Kidney epithelial cell (primary cell): ENCODE measurements at places on chromosomes 12 and 14. TPM values are rescaled to one million over a fixed set of nuclear protein-coding genes. Genes with fewer than 3 reads are reported as not detected.

DNA sequence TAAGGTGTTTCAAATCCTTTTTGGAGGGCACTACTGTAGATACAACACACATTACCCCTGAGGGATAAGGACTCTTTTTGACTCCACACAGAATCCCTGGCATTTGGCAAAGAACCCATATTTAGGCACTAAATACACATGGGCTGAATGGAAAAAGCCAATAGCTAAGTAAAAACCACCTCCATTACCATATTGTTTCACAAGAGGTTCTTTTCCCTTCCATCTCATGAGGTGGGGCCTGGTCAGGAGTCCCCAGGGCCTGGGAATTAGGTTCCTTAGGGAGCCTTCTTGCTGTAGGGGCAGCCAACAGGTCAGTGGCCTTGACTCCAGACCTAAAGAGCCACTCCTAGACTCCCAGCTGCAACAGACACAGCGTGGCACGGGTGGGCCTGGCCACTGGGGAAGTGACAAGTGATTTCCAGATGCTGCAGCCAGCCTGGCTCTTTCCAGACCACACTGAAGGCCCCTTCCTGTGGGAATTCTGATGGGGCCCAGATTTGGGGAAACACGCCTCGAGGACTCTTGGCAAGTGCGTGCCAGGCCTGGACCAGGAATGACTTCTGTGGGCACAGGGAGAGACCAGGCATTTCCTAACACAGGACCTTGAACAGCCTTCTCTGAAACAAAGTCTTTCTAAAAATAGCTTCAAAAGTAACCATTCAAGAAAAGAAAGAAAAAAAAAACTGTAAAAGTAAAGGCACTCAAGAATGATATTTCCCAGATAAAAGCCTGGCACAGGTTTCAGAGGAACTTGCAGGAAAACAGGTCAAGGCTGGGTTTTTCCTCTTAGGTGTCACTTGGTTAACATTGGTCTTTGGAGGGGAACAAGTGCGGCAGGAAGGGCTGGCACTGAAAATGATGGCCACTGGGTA, 18.1 kb downstream of the SSH1 start:
- no peak for DNase-seq

Gene IFNG
- total RNA-seq, result not detected in 2 replicates

Gene KRT3
- not detected in 2 replicates for total RNA-seq

Gene PTPN21
- total RNA-seq, result 12.5 and 13.1 TPM in 2 replicates

- no peak for DNase-seq
Observed at GRCh38 chr14:61561104-61561503, 134.2 kb upstream of the HIF1A start.

GRCh38 chr12:116996093-116996492, 85.3 kb downstream of the FBXW8 start:
- no peak for DNase-seq

GRCh38 chr12:105748806-105749600, 389.8 kb downstream of the NUAK1 start:
- DNase-seq, result no peak

GRCh38 chr12:64082116-64082515, 140.0 kb downstream of the KICS2 start:
- no peak for DNase-seq

DNA sequence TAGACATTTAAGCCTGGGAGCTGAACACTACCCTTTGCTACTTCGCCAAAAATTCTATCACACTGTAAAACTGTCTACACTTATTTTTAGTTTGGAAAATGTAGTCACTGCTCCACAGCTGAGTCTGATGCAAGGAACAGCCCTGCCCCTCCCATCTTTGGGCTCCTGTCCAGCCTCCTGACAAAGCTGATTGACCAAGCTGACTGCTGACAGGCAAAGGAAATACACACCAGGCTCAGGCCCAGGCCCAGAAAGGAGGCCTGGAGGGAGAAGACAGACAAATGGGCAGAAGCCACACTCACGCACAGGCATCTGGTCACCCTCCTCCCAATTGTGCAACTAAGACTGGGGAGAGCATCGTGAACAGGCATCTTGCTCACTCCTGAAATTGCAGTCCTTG, 55.3 kb downstream of the ISCA2 start:
- DNase-seq, result no peak

DNA sequence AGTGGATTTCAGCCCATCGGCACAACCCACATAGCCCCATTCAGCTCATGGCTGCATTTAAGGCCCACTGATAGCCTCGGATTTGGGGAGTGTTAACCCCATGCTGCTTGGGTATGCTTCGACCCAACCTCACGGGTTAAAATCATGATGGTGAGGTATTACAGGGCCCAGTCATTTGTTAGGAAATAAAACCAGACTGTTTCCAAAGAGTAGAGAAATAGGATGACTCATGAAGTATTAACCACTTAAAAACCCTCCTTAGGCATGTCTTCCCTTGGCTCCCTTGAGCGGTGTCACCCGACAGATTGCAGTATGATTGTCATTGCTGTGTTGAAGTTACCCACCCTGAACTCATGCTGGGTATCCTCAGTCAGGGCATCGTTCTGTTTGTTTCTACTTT, 289.1 kb downstream of the CACNA1C start:
- DNase-seq, result no peak

- no peak for DNase-seq
Observed at GRCh38 chr12:52295663-52296062, 4.3 kb upstream of the KRT81 start.

Gene ABHD4
- 23.2 and 23.6 TPM in 2 replicates for total RNA-seq

- DNase-seq, result no peak
Observed at GRCh38 chr14:52793061-52793460, 1.7 kb upstream of the GNPNAT1 start.

Gene LRRK2
- total RNA-seq, result 0.63 and 0.75 TPM in 2 replicates

Gene DPF3
- 0.79 TPM in 1 of 2 replicates, not detected in the other for total RNA-seq

- DNase-seq, result peak; percentile 83
Observed at GRCh38 chr12:15629108-15629507, 160.1 kb downstream of the EPS8 start.

Gene CLMN
- total RNA-seq, result 9.5 and 9.8 TPM in 2 replicates

GRCh38 chr14:105039458-105040205, 18.7 kb upstream of the CDCA4 start:
- DNase-seq, result no peak

Gene CRIP1
- 2.0 and 11.1 TPM in 2 replicates for total RNA-seq

- DNase-seq, result no peak
Observed at GRCh38 chr14:45123271-45123670, 11.0 kb downstream of the FKBP3 start.

DNA sequence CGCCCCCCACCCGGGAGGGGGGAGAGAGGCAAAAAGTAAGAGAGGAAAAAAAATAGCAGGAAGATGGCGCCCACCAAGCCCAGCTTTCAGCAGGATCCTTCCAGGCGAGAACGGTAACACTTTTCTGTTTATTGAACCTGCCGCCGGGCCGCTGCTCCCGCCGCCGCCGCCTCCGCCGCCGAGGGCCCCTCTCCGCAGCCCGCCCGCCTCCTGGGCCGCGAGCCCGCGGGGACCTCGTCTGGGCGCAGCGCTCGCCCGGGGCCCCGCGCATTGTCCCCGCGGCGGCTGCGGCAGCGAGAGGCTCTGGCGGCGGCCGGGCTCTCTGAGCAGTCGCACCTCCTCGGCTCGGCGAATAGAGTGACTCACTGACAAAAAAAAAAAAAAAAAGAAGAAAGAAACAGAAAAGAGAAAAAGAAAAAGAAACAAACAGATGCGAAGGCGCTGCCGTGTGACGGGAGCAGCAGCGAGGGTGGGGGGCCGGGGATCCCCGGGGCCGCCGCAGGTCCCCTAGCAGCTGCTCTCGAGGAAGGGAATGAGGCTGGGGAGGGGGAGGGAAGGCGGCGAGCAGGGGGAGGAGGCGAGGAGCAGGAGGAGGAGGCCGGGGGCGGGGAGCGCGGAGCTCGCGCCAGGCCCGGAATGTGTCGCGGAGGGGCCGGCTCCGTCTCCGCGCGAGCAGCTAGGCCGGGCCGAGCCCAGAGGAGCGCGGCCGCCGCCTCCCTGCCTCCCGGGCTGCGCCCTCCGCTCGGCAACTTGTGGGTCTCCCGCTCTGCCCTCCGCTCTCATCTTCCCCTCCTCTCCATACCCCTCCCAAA, 781 bp downstream of the NPAS3 start:
- no peak for DNase-seq

GRCh38 chr14:104701383-104702076, 12.1 kb downstream of the INF2 start:
- DNase-seq, result no peak

Gene KRT74
- total RNA-seq, result not detected in 2 replicates

DNA sequence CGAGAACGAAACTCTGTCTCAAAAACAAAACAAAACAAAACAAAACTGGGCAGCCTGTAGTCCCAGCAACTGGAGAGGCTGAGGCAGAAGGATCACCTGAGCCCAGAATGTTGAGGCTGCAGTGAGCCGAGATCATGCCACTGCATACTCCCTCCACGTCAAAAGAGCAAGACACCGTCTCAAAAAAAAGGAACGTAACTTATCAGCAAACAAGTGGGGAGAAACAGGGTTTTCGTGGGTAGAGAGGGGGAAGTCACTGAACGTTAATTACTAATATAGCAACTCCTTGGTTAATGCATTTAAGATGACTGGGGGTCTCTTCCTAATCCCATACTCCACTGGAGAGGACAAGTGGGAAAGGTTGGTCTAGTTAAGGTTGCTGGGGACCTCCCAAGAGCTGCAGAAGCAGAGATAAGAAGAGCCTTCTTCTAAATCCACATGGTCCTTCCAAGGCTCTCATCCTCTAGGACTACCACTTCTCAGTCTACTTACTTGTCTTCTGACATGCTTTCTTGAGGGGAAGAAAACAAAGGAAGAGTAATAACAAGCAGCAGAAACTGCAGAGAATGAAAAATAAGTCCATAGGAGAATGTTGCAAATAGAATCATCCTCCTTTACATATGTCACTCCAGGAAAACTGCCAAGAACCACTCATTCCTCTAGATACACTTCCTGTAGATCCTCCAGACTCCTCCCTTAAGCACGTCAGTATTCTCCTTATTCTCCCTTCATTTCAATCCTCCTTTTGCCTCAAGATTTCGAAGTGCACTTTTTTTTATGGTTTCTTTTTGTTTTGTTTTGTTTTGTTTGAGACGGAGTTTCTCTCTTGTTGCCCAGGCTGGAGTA, 5.8 kb downstream of the NUMB start:
- no peak for DNase-seq

Gene RNASE8
- not detected in 2 replicates for total RNA-seq

GRCh38 chr12:12891080-12891880, at the start of gene GPRC5A:
GPRC5A (plus strand) TSS chr12:12891562; CDS start chr12:12908250, 16,688 bp downstream.
- peak; percentile 73 for DNase-seq

DNA sequence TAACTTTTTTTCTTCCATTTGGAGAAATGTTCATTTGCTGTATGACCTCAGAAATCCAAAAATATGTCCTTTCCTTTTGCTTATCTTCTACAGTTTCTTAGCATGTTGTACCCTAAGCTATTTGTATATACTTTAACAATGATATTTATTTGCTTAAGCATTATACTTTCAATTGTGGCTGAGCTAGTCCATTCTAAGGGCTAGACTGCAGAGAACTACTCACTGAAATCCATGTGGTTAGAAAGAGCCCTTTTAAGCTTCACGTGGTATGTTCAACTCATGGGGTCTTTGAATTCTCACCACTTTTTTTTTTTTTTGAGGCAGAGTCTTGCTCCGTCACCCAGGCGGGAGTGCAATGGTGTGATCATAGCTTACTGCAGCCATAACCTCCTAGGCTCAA, 122.5 kb downstream of the HMGA2 start:
- no peak for DNase-seq

DNA sequence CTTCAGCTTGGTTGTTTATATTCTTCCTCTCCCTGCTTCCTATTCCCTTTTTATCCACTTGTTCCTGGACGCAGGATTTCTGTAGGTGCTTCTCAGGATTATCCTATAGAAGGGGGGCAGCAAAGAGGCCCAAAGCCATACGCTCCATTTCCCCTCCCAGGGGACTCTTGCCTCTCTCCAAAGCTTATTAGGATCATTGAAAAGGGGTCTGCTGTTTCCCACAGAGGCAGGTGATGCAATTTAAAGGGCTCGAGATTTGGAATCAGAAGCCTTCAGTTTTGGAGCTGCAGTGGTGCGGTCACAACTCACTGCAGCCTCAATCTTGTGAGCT, 31.5 kb upstream of the SYNDIG1L start:
- no peak for DNase-seq

Gene PKP2
- total RNA-seq, result 15.0 and 19.6 TPM in 2 replicates

- DNase-seq, result no peak
Observed at GRCh38 chr12:119225454-119225853, 46.7 kb downstream of the HSPB8 start.

Gene KERA
- not detected in 2 replicates for total RNA-seq

DNA sequence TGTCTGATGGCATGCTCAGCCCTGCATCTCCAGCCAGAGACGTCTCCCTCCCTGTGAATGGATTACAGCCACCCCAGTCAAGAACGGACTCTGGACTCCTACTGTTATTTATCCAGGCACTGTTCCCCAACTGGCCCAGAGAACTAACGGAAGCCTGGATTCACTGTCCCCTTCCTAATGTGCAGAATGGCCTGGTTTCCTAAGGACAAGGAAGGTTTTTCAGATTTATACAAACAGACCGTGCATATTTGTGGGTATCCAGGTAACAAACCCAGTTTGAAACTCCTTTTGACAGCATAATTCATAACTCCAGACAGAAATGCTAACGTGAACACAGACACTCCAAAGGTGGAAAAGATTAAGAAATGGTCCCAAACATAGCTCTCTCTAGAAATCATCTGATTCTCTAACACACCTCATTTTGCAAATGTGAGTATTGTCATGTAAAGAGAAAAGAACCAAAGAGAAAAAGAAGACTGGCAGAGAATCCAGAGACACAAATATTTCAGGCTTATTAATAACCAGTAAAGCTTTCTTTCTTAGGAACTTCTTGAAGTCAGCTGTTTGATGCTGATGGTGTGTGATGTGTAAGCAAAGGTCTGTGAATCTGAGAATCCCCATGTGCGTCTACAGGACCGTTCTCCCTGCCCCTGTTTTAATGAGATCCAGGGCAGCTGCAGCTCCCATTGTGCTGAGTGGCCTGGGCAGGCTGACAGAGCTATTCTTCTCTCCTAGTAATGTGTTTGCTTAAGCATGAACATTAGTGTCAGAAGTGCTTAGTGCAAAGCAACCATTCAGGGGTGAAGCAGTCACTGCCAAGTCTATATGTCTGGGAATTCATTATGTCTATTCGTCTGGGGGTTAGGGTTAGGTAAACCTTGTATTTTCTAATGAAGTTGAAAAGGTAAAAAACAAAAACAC, 86.8 kb upstream of the HIF1A start:
- DNase-seq, result no peak

- DNase-seq, result no peak
Observed at GRCh38 chr12:22044391-22044790, 1.6 kb upstream of the CMAS start.

DNA sequence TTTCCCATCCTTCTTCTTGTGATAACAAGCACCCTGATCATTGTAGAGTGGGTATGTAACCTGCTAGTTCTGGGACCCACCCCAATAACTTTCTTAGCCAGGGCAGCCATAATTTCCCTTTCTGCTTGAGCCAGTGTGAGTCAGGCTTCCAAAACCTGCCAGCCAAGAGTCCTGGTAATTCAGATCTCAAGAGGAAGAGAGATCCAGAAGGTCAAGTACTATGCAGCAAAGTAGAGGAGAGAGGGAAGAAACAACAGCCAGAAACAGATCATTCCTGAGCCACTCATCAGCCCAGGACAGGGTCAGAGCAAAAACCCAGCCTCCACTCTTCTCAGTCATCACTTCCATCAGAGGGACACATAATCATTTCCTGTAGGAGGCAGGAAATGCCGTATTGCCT, 182.0 kb downstream of the DICER1 start:
- DNase-seq, result no peak

Gene KLRC2
- not detected in 2 replicates for total RNA-seq
